ENCODE measurements at places on chromosomes 4 and X. TPM values are rescaled to one million over a fixed set of nuclear protein-coding genes. Genes with fewer than 3 reads are reported as not detected.

GRCh38 chr4:151403656-151404055, 5.3 kb upstream of the FHIP1A start:
- no peaks in the 10 kb centered on the region for H3K36me3 ChIP-seq
- no peak for DNase-seq
- no peak overlapping the region for H3K4me3 ChIP-seq
- no peaks in the 10 kb centered on the region for H3K4me1 ChIP-seq
- H3K27ac ChIP-seq = no peak overlapping the region

DNA sequence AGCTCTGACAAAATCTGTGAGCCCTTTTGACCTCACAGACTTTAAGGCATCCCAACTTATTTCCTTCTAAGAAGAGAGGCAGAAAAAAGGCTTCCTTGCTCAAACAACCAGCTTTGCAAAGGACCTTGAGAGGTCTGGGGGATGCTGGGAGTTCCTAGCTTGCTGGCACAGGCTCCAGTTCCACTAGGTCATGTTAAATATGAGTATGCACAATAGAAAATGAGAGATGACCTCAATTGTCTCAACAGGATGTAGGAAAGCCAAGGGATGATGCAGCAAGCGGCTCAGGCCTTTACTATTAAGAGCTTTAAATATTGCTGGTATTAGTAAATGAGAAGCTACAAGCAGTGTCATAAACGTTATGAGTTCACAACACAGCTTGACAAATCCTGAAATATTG, 13.3 kb upstream of the ZNF827 start:
- no peaks in the 10 kb centered on the region for H3K36me3 ChIP-seq
- H3K27ac ChIP-seq = no peak overlapping the region
- no peaks in the 10 kb centered on the region for H3K27me3 ChIP-seq
- H3K4me1 ChIP-seq = no peaks in the 10 kb centered on the region

DNA sequence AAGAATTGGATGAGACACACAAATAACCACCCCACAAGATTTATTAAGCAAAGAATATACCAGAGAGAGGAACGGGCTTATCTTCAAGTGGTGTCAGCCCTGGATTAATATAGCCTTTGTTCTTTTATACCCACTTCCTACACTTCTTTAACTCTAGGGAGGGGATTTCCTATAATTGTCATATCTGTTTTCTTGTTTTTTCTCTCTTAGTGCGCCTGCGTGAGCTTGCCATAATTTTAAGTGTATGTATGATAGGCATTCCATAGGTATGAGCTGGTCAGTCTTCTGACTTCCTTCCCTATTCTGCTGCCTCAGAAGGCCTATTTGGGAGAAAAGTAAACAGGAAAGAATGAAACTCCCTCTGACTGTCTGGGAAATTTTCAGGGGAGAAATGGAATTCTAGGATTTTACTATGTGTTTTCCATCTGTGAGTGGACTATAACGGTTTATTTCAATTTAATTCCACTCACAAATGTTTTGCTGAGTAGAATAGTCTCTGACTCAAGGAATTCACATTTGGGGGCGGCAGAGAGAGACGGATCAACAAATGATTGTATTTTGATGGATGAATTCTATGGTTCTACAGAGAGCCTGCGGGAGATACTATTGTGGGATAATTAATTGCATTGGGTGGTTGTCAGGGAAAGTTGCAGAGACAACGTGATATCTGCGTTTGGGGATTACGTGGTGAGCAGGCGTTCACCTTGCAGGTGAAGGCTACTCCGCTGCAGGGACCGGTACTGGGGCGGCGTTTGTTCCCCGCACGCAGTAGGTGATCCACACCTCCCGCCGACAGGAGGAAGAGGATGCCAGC, 626 bp upstream of the CEP135 start:
- peak overlapping the region; percentile 92 for H3K27ac ChIP-seq
- DNase-seq = no peak
- H3K4me3 ChIP-seq = peak overlapping the region; percentile 85
- no peaks in the 10 kb centered on the region for H3K36me3 ChIP-seq

- DNase-seq = no peak
- no peaks in the 10 kb centered on the region for H3K27me3 ChIP-seq
- H3K36me3 ChIP-seq = no peaks in the 10 kb centered on the region
- H3K27ac ChIP-seq = no peak overlapping the region
These were observed 6.8 kb upstream of the G3BP2 start for GRCh38 chr4:75679876-75680575.

DNA sequence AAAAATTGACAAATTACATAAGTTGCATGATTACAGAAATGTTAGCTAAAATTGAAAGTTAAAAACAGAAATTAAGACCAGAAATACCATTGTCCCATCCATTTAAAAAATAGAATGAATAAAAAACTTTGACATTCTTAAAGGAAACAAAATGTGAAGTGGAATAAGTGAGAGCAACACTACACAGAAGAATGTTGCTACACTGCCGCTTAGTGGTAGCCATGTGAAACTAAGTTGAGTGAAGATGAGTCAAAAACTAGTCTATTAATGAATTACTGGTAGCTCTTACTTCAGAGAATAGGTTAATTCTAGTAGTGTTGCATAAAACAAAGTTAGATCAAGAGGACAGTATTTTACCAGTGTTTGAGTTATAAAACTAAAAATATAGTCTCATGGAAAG, 571.0 kb upstream of the KLHL4 start:
- no peak overlapping the region for H3K27ac ChIP-seq
- no peaks in the 10 kb centered on the region for H3K36me3 ChIP-seq
- H3K4me3 ChIP-seq = no peak overlapping the region

DNA sequence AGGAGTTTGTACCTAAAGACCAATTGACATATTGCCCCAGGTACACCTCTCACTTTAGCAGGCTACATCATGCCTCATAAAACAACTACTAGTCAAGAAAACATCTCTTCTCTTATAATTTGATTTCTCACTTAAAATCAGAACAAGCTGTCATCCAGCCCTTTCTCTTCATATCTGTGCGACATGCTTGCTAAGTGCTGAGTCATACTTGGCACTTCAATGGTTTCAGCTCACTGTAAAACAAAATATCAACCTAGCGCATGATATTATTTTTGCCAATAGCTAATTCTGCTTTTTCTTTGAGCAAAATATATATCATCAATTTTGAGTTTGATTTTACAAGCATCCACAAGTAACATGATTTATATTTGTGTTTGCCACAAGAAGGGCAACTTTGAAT, 27.9 kb upstream of the FUNDC1 start:
- H3K27me3 ChIP-seq = no peaks in the 10 kb centered on the region
- no peaks in the 10 kb centered on the region for H3K36me3 ChIP-seq
- H3K27ac ChIP-seq = no peak overlapping the region
- no peak for DNase-seq
- no peaks in the 10 kb centered on the region for H3K4me1 ChIP-seq

GRCh38 chr4:149897783-149898182, 82.1 kb upstream of the IQCM start:
- H3K4me3 ChIP-seq = no peak overlapping the region
- H3K27me3 ChIP-seq = no peaks in the 10 kb centered on the region
- DNase-seq = no peak
- no peak overlapping the region for H3K27ac ChIP-seq

GRCh38 chrX:148929686-148930085, 429.3 kb downstream of the AFF2 start:
- no peak overlapping the region for H3K4me3 ChIP-seq
- no peak for DNase-seq
- H3K27me3 ChIP-seq = no peaks in the 10 kb centered on the region
- no peak overlapping the region for H3K27ac ChIP-seq

GRCh38 chr4:137531986-137532868, at the start of gene PCDH18:
PCDH18 (minus strand) TSS chr4:137532494; CDS start chr4:137532088, 406 bp downstream.
- peak within 1 kb of the TSS; percentile 46 for H3K27ac ChIP-seq
- H3K4me1 ChIP-seq = no peaks in the 10 kb centered on the region
- H3K27me3 ChIP-seq = no peaks in the 10 kb centered on the region
- no peak within 1 kb of the TSS for H3K4me3 ChIP-seq
- DNase-seq = no peak

Gene FGFBP2
- total RNA-seq = 0.25 TPM

Gene IL2
- not detected for total RNA-seq

Gene LEF1
- 0.59 TPM for total RNA-seq

Gene NIPAL1
- 7.9 TPM for total RNA-seq

Gene SYNPO2
- total RNA-seq = 2.7 TPM

Gene ANOS1
- total RNA-seq = 0.09 TPM

Gene FGA
- 25,210 TPM for total RNA-seq

Gene ADGRG2
- not detected for total RNA-seq

All from liver (tissue), 10 donors.